RPMI7951 (cell line): ENCODE measurements at places on chromosomes 11 and 22. TPM values are rescaled to one million over a fixed set of nuclear protein-coding genes. Genes with fewer than 3 reads are reported as not detected.

CD3G gene
- total RNA-seq, result not detected in 2 replicates

DNA sequence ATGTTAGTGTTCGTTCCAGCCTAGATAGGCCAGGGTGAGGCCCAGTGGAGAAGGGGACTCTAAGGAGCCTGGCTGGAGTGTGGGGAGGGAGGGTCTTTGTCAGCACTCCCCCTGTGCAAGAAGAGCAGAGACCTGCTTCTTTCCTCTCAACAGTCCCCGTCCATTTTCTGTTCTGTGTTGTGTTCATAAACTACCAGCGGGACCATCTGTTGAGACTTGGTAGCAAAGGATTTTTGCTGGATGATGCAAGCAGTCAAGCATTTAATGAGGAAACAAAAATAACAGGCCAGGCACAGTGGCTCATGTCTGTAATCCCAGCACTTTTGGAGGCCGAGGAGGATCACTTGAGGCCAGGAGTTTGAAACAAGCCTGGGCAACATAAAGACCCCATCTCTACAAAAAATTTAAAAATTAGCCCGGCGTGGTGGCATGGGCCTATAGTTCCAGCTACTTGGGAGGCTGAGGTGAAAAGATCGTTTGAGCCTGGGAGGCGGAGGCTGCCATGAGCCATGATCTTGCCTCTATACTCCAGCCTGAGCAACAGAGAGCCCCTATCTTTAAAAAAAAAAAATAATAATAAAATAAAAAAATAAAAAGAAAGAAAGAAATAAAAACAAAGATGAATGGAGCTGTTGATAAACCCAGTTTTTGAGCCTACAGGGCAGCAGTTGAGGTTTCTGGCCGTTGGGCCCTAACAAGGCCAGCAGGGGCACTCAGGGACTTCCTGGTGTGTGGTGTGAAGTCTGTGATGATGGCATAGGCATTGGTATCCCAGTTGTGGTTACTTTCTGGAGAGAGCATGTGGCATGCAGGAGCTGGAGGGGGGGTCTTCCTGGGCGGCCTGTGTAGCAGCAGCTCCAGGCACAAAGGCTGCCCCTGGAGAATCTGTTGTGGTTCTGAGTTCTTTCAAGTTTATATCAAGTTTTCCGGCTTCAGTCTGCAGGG lies 1.7 kb upstream of the TXNRD2 start:
- DNase-seq, result peak; percentile 81

DNA sequence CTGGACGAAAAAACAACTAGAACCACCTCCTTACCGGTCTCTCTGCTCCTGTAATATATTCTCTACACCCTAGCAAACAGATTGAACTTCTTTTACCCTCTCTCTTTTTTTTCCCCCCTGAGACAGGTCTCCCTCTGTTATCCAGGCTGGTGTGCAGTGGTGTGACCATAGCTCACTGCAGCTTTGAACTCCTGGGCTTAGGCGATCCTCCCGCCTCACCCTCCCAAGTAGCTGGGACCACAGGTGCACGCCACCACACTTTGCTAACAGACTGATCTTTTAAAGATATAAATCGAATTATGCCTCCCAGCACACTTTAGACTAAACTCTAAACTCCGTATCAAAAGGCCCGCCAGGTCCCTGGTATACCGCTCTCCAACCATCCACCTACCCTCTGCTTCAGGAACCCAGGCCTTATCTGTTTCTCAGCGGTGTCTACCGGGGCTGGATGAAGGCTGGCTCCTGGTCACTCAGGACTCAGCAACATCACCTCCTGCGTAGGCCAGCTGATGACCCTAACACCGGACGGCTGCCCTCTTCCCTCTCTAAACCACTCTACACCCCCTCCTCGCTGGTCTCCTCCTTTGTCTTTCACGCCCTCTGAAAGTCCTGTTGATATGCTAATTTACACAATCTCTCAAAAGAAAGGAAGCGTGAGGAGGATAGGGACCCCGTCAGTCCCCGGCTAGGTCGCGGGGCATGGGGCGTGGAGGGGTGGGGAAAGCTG lies 745 bp downstream of the C22orf39 start:
- DNase-seq, result no peak

DNA sequence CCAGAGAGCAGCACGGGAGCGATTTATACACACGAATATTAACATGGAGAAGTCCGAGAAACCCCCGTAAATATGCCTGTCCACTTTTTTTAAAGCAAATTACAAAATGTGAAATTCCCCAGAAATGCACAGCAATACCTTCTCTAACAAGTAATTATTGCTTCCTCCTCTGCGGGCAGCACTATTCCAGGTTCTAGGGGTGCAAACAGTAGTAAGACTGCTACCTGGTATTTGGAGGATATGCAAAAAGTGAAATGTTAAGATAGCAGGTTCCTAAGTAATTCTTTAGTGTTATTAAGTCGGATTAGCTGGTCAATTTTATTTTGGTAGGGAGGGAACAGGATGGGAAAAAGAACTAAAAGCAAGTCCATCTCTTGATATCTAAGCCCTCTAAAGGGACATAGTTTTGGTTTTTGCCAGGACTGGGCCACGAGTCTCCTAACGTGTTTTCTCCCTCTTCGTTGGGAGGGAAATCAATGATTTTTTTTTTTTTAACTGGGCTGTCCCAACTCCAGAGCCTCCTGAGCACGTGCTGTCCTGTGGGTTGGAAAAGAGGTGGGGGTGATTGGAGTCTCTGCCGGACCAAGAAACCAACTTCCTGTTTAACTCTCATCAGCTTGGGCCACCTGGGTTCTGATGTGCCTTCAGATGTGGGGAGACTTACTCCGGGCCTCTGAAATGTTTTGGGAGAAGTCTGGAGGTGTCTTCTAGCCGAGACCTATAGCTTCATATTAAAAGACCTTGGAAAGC lies 1.7 kb upstream of the XBP1 start:
- DNase-seq, result no peak

DNA sequence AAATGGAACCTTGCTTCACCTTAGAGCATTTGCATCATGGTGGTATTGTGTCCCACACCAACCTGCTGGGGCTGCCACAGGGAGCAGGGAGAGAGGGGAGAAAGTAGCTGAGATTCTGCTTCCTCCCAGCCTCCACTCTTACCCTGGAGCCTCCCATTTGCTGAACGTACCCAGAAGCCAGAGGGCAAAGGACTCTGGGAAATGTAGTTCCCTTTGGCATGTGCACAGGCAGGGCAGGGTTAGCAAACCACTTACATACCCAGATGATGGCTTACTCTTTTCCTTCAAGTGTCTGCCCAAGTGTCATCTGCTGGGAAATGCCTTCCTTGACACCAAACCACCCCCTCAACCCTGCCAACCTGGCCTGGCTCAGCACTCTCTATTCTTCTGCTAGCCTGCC lies 16.9 kb downstream of the SMIM38 start:
- DNase-seq, result peak; percentile 15

GRCh38 chr11:94326947-94327346 lies 22.6 kb downstream of the IZUMO1R start:
- DNase-seq, result no peak

- DNase-seq, result no peak
Measured at GRCh38 chr11:109423466-109424190, 1.6 kb downstream of the C11orf87 start.

GRCh38 chr11:44736791-44737190 lies 10.0 kb downstream of the TSPAN18 start:
- DNase-seq, result no peak

- no peak for DNase-seq
Measured at GRCh38 chr11:11359611-11360010, 6.6 kb upstream of the CSNK2A3 start.

DNA sequence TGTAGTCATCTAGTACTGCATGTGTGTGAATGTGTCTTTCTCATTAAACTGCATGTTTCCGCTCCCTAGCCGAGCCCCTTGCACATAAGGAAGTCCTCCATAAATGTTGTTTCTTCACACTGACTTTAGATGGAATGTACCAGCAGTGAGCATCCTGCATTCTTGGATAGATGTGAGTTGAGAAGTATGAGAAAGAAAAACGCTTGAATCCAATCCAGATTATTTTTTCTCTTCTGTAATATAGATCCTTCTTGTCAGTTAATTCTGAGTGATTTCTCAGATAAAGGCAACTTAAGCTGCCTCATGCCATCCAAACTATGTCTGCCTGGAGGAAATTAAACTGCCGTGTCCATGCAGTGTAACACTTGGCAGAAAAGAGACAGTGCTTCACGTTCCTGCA lies 268.1 kb upstream of the ISX start:
- DNase-seq, result no peak

DNA sequence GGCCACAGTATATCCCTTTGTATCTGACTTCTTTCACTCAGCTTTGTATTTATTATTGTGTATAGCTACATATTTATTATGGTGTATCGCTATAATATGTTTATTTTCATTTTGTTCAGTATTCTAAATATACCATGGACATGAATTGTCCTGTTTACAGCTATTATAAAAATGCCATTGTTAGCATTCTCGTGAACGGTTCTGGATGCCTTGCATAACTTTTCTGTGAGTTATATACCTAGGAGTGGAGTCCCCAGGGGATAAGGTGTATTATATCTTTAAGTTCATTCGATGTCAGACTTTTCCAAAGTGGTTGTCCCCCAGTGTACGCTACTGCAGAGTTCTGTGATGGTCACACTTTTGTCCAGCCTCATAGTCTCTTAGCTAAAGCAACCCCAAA lies 301.7 kb downstream of the TMEM135 start:
- no peak for DNase-seq
